ENCODE measurements at places on chromosomes 5 and 9.

DNA sequence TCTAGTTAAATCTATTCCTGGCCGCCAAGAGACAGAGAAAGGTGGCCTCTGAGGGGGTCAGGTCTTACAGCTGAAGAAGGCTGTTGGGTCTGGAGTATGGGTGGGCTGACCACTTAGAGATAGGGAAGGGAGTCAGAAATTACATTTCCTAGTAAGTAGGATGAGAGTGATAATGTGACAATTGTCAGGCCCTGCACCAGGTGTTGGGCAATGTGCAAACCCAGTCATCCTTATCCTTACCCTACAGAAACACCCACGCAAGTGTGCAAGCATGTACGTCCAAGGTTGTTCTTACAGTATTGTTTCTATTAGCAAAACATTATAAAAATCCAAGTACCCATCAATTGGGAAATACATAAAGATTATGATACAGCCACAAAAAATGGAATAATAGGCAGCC lies 9.5 kb downstream of the SPAAR start:
- no peak for DNase-seq

DNA sequence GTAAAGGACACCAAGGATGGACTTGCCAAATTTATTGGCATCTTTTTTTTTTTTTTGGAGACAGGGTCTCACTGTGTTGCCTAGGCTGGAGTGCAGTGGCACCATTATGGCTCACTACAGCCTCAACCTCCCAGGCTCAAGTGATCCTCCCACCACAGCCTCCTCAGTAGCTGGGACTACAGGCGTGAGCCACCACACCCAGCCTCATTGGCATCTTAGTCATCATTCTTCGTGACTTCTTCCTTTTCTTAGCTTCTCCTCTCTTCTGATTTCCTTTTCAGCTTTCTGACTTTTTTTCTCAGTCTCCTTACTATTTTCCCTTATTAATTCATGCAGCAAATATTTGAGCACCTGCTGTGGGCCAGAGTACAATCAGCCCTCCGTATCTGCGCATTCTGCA lies 6.1 kb downstream of the MAML1 start:
- DNase-seq, result no peak

- DNase-seq, result peak; percentile 50
Observed at GRCh38 chr5:20972419-20972925, 984.5 kb upstream of the CDH18 start.

- no peak for DNase-seq
Observed at GRCh38 chr9:117097761-117098160, 317.1 kb downstream of the ASTN2 start.

- no peak for DNase-seq
Observed at GRCh38 chr9:26399556-26399955, 493.0 kb downstream of the CAAP1 start.

GRCh38 chr5:149429839-149430721 lies 51.0 kb upstream of the IL17B start:
- DNase-seq, result peak; percentile 69

DNA sequence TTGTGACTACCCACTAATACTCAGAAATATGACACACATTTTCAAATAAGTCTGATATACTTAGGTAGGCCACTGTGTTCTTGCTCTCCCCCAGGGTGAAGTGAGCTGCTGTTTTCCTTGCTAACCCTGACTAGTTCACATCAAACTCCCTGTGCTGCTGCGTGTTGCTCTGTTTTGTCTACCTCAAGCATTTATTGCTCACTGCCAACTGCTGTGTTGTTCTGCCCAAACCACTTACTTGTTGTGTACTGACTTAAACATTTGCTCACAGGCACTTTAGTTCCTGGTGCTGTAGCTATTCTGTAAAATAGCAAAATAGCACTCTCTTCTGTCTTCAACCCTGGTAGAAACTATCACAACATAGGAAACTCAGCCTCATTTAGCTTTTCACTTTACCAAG lies 255.7 kb downstream of the HCN1 start:
- no peak for DNase-seq

- DNase-seq, result no peak
Observed at GRCh38 chr5:128304088-128304487, 220.5 kb downstream of the SLC12A2 start.

DNA sequence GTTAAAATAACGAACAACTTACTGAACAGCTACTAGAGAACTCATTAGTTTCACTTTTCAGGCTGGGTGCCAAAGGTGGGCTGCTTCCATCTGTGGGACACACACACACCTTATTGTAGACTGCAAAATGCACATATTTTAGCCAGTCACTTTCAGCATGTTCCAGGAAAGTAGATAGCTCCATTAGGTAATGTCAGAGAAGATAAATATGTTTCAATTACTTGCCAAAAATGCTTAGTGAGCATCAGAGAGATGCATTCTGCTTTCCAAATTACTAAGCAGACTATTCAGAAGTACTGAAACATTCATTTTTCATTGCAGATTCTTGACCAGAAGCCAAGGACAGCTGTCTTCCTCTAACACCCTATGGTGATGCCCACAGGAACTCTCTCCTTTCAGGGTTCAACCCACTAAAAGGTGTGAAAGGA lies 56.2 kb upstream of the APC start:
- DNase-seq, result no peak

GRCh38 chr5:13992795-13993194 lies 48.3 kb upstream of the DNAH5 start:
- no peak for DNase-seq

DNA sequence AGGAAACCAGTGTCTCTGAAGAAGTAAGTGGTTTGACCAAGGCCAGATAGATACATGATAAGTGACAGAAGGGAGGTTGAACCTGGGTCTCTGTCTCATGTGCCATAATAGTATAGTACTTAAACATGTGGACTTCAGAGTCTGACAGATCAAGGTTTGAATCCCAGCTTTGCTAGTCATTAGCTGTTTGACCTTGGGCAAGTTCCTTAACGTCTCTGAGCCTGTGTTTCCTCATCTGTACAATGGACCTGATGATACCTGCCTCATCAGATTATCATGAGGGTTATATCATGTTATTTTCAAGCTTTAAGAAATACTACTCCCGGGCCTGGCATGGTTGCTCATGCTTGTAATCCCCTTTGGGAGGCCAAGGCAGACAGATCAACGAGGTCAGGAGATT lies 24.9 kb downstream of the FUBP3 start:
- DNase-seq, result no peak

GRCh38 chr9:18480662-18481093 lies 6.7 kb downstream of the ADAMTSL1 start:
- DNase-seq, result no peak

GRCh38 chr9:134937164-134937555 lies 19.4 kb upstream of the FCN1 start:
- no peak for DNase-seq

DNA sequence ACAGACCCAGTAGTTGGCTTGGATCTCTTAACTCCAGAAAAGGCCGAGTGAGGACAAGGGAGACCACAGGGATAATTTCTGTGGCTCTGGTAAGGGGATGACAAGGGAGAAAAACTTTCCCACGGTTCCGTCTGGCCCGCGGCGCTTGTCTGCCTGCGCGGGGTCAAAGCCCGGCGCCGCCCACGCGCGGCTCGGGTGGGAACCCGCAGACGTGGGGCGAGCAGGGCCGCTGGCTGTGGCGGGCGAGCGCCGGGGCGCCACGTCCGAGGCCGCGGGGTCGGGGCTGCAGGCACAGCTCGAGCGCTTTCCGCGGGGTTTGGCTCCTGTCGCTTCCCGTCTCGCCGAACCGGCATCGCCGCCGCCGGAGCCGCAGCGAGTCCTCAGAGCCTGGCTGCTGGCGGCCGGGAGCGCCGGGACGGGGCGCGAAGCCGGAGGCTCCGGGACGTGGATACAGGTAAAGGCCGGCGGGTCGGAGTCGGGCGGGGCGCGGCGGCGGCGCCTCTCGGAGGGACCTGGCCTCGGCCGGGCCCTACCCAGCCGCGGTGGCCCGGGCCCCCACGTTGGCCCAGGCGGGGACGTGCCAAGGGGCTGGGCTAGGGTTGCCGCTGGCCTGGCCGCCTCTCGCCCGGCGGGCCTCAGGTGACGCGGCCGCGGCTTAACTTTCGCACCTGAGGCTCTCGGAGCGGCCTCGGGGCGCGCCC lies at the start of gene RNF180:
RNF180 (plus strand) TSS at position 344 of the 701 bp plus-strand sequence. CDS start 34,965 bp downstream, outside the sequence.
- peak; percentile 76 for DNase-seq

DNA sequence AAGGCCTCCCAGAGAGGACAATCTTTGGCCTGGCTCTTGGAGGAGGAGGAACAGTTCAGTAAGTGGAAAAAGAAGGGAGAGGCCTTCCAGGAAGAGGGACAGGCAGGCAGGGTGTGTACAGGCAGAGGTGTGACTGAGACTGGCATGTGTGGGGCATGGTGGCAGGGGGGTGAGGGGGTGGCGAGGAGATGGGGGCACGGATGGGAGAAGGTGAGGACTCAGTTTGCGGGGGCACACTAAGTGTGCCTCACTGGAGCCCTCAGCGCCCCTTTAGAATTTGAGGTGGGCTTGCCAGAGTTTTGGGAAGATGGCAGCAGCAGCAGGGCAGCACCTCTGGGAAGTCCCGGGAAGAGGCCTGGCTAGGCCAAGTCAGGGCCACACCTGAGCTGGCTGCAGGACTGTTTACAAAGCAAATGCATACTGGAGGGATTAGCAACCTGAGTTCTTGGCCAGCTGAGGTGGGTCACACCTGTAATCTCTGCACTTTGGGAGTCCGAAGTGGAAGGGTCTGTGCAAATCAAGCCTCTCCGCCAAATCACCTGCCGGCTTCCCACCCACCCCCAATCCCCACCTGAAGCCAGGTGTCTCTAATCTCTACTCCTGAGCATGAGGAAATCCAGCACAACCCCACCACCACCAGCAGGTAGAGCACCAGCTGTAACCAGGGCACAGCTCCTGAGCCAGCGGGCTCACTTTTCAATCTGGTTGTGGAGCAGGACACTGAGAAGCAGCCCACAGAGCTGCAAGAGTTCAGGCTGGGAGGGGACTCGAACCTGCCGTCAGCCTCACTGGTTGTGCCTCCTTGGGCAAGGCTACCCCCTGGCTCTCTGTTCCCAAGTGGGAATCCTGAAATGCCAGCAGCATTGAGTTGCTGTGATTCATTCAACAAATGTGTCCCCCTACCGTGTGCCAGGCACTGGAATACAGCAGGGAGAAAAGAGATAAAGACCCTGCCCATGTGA lies 10.2 kb upstream of the GABRP start:
- no peak for DNase-seq

GRCh38 chr5:139124774-139125520 lies 73.2 kb downstream of the SIL1 start:
- no peak for DNase-seq

GRCh38 chr5:57102905-57103255 lies 71.0 kb upstream of the GPBP1 start:
- DNase-seq, result no peak

- peak; percentile 81 for DNase-seq
Observed at GRCh38 chr9:97307091-97307490, 368 bp upstream of the CCDC180 start.

DNA sequence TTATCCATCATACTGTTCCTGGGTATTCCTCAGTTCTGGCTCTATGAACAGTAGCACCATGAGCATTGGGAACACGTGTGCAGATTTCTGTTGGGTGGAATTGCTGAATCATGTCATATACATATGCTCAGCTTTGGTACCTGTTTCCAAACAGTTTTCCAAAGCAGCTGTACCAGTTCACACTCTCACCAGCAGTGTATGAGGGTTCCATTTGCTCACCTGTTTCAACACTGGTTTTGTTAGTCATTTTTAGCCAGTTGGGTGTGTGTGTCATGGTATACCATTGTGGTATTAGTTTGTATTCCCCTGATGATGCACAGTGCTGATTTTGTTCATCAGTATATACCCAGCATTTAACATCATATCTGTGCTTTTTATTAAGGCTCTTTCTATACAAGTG lies 56.7 kb upstream of the ECM2 start:
- DNase-seq, result no peak

- no peak for DNase-seq
Observed at GRCh38 chr5:126847456-126847820, 70.5 kb downstream of the LMNB1 start.

Data from ovary (tissue), 10 donors.